ENCODE measurements at places on chromosomes 5 and 9.

GRCh38 chr9:114317665-114318357 is 5.1 kb upstream of the ORM1 start:
- no peak for DNase-seq

GRCh38 chr5:135714126-135714894 is 120.2 kb upstream of the SLC25A48 start:
- no peak for DNase-seq

DNA sequence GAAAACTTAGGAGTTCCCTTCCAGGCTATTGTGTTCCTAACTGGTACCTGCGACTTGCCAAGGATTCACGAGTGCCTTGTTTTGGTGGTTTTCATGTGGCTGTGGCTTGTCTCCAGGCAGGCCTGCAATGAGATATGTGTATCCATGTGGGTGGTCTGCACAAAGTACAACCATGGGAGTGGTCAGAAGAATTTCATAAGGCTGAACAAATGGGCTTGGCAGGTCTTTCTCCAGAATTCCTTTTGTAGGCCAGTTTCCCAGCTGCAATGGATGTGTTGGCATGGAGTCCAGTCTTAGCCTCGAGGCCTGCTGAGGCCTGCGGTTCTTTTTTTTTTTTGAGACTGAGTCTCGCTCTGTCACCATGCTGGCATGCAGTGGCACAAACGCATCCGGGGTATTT is 28.8 kb upstream of the MELK start:
- no peak for DNase-seq

GRCh38 chr9:134220311-134220710 is 55.9 kb upstream of the RNU6ATAC start:
- DNase-seq: no peak

Measured in LoVo (cell line).